ENCODE measurements at places on chromosomes 2 and 18.
A peak's percentile ranks its signal among the peaks of the same experiment; 100 is the strongest.

GRCh38 chr2:225353579-225354085 lies 45.9 kb upstream of the NYAP2 start:
- no peak for DNase-seq

GRCh38 chr2:101718993-101719571 lies 21.6 kb downstream of the MAP4K4 start:
- DNase-seq, result no peak

DNA sequence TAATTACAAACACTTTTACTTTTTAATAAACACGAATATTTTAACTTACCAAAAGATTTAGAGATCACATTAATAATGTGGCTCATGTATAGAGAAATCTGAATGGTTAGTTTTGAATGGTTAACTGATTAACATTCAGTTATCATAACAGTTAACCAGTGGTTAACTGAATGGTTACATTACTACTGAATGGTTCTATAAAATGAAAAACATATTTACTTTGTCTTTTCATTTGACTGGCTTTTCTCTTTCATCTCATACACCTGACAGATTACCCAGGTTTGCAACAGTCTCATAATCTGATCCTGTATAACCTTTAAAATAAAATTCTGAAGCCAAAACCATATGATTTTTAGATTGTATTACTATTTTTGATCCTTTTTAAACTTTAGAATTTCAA lies 91.9 kb downstream of the EPB41L5 start:
- DNase-seq, result no peak

DNA sequence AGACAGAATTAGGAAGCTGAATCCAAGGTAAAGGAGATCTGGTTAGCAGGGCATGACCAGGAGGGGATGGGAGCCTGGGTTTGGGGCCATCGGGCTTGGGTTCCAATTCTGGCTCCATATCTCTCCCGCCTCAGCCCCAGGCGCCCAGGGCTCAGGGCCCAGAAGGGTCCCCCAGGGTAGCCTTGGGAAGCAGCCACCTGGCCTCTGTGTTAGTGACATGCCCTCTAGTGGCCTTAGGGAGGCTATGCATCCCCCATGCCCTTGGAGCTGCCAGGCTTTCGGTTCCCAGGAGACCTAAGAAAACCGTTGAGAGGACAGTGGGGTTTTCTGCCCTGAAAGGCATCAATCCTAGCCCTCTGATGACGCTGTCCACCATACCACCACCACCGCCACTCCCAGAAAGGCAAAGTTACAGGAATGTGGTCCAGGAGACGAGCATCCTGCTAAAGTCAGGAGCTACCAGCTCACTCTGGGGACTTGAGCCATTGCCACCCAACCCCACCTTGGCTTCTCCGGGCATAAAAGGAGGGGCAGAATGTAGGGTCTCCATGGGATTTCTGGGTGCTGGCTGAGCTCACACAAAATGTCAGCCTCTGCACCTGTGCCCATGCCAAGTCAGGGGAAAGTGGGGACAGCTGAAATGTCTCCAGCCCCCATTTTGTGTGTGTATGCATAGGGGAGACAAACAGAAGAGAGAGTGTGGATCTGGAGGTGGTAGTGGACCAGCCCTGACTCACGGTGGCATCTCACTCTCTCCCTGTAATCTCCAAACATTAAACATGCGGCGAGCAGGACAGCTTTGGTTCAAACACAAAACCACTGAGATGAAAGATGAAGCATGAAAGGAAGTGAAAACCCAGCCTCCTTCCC lies 56.5 kb downstream of the EMX1 start:
- DNase-seq, result no peak

DNA sequence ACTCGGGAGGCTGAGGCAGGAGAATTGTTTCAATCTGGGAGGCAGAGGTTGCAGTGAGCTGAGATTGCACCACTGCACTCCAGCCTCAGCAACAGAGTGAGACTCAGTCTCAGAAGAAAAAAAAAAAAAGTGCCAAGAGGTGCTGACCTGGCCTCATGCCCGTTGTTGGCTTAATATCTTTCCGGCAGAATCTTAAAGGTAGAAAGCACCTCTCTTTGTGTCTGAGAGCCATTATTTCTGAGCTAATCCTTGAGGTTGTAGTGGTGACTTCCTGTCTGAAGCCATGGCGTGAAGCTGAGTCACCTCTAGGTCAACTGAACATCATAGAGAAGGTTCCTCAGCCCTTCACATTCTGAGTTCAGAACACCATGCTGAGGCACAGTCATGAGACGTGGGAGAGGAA lies 60.4 kb downstream of the WDSUB1 start:
- no peak for DNase-seq

DNA sequence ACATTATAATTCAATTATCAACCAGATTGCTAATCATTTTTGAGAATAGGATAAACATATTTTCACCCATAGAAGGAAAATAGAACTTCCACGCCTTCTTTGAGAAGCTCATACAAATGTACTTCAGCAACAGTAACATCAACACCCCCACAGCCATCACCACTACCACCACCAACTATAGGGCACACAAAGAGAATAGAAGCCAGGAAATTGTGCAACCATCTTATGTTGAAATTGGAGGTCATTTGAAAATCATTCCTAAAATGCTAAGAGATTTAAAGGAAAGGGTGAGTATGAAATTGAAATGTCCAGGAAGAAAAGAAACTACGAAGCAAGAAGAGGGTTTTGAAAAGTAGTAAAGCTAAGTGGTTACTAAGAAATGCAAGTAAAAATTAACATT lies 563.4 kb downstream of the ZNF804A start:
- no peak for DNase-seq

DNA sequence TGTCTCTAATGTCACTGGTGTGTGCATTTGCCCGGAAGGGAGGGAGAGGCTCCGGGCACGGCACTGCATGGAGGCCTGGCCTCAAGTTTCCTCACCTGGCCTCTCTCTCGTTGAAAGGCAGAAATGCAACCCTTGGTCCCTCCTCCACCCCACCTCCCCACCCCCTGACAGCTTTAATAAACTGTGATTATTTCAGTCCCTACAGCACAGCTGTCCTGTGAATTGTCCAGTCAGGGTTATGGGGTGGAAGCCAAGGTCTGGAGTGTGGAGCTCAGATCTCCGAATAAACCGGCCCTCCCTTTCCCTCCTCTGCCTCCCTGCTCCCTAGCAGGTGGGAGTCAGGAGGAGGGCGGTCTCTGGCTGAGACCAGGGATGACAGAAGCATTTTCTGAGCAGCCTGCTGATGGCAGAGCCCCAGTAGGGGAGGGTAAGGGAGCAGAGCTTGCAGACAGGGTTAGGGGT lies 199.2 kb upstream of the SMAD2 start:
- DNase-seq, result peak; percentile 67

DNA sequence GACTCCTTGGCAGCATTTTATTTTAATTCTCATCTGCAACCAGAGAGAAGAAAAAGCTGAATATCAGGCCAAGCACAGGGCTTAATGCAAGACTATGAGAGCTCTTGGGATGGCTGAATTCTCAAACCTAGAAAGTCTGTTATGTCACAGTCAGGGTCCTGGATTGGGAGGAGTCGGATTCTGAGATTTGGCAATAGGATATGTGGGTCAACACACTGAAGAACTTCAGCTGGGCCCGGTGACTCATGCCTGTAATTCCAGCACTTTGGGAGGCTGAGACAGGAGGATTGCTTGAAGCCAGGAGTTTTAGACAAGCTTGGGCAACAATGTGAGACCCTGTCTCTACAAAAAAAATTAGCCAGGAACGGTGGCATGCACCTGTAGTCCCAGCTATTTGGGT lies 102.4 kb downstream of the COL3A1 start:
- no peak for DNase-seq

DNA sequence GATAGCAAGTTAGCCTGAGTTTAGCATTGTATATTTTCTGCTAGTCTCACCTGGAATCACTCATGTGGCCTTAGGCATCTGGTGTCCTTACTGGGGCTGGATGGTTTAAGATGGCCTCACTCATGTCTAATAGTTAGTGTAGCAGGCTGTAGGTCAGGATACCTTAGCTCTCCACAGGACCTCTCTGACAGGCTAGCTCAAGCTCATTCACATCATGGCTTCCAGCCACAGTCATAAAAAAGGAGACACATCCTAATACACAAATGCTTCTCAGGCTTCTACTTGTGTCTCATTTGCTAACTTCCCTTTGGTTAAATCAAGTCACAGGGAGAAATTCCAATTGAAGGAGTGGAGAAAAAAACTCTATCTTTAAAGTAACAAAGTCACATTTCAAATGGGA lies 47.7 kb downstream of the MYO1B start:
- DNase-seq, result no peak

DNA sequence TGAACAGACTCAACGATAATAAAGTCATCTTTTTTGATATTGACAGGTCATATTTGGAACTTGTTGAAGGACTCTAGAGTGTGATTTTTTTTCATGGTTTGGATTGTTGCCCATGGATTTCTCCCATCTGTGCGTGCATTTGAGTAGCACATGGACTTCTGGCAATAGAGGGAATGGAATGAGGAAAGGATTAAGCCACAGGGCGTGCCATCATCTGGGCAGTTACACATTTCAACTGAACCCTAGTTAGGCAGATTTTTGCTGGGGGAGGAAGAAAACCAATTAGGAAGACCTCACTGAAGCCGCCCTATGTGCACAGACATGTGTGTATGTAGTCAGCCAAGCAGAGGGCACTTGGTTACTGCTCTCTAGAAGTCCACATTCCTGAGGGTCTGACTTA lies 72.6 kb downstream of the TPGS2 start:
- DNase-seq, result no peak

GRCh38 chr2:107927034-107927534 lies 59.2 kb upstream of the SLC5A7 start:
- DNase-seq, result no peak

GRCh38 chr18:55477860-55478581 lies 110.0 kb downstream of the TCF4 start:
- no peak for DNase-seq

- no peak for DNase-seq
These were observed 181.6 kb downstream of the AFF3 start for GRCh38 chr2:99960790-99961189.

DNA sequence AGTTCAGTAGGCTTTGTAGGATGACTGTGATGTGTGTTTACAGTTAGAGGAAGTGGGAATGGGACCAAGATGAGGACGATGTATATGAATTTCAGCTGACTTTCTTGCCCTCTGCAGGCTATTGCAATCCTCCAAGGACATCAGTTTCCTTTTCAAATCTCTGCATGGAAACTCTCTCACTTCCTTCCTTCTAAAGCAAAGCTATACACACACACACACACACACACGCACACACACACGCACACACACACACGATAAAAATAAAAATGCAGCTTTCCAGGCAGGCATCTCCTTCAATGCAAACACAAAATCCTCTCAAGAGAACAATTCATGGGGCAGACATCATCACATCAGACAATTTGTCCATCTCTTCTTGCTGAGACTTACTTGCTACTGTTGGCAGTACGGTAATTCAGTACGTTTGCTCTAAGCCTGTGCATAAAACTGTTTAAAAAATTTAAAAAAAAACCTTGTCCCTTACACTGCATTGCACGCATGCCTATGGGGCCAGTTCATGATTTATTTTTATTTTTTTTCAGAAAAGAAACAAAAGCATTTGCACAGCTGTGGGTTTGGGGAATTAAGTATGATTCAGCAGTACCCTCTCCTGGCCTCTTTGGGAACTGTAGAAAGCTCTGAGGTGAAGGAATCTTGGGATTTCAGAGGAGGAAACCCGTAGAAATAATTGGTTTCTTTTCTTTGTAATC lies 27.1 kb upstream of the ICOS start:
- peak; percentile 76 for DNase-seq

GRCh38 chr2:64848945-64849344 lies 140.3 kb upstream of the SLC1A4 start:
- no peak for DNase-seq

DNA sequence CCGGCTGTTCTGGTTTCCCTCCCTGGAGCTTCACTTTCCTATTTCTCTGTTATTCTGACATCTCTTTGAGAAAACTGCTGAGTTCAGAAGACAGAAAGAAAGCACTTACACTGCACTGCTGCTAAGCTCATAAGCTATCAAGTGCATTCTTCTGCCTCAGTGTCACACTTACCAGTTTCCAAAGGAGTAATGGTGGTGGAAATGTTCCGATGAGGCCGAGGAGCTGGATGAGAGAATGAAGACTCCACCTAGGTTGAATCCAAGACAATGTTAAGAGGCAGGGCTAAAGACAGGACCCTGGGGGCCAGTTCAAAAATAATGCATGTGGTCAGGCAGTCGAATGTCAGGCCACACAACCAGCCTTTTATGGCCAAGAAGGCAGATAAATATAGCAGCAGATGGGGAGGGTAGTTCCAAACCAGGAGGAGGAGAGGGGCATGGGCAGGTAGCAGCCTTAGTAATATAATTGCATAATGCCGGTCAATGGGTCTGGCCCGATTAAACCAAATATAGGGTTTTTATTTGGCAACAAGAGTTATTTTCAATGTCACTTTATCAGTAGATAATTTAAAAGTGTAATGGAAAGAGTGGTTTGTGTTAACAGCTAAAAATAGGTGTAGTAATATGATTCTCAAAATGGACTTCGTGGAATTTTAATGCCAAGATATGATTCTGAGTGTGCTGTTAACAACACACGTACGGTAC lies at the start of gene MYOM1:
Gene MYOM1 (minus strand): TSS at position 338 of the 705 bp plus-strand sequence. CDS start 4,745 bp downstream, outside the sequence.
- DNase-seq, result peak; percentile 48

- no peak for DNase-seq
These were observed 26.1 kb upstream of the PPP1R1C start for GRCh38 chr2:181959508-181959907.

- no peak for DNase-seq
These were observed 545 bp downstream of the GTF3C2 start for GRCh38 chr2:27356056-27356381.

- DNase-seq, result no peak
These were observed 152.6 kb upstream of the SLC1A4 start for GRCh38 chr2:64836566-64836965.

GRCh38 chr2:201358684-201359083 lies 1.5 kb upstream of the FLACC1 start:
- no peak for DNase-seq

DNA sequence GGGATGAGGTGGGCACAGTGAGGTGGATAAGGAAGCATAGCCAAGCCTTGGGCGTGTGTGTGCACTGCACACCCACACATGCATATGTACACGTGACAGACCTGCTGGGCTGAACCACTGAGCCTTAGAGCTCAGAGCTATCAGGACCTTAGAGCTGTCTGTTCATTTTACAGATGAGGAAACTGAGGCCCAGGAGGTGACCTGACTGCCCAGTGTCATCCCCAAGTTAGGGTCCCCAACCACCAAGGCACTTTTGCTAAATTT lies 8.2 kb upstream of the SNED1 start:
- no peak for DNase-seq

GRCh38 chr2:100254646-100255210 lies 67.6 kb downstream of the LONRF2 start:
- no peak for DNase-seq

DNA sequence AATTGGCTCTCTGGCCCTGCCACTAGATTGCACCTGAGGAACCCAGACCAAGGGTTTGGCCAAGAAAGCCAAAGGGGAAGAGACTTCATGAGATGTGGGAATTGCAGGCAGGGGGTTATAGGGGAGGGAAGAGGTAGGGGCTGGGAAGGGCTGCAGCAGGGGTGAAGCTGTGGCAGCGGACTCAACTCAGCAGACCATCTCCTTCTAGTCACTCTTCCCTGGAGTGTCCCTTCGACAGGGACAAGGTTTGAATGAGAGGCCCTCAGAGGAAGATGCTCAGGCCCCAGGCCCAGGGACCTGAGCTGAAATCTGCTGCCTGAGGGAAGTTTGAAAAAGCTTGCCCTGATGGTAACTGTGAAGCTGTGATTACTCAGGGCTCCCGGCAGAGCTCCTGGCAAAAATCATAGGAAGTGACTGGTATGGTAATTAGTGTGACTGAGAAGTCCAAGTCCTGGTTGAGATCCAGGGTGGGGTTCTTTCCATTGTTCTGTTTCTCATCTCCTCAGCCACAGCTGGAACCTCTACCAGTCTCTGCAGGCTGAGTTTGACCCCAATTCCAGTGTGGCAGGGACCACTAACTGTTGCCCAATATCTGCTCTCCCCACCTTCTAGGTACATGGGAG lies 300.9 kb downstream of the CYP26B1 start:
- DNase-seq, result no peak

GRCh38 chr2:89844221-89844943 lies 1152.9 kb downstream of the RPIA start:
- DNase-seq, result no peak
